ENCODE measurements at places on chromosomes 6 and 20. TPM values are rescaled to one million over a fixed set of nuclear protein-coding genes. Genes with fewer than 3 reads are reported as not detected.

DNA sequence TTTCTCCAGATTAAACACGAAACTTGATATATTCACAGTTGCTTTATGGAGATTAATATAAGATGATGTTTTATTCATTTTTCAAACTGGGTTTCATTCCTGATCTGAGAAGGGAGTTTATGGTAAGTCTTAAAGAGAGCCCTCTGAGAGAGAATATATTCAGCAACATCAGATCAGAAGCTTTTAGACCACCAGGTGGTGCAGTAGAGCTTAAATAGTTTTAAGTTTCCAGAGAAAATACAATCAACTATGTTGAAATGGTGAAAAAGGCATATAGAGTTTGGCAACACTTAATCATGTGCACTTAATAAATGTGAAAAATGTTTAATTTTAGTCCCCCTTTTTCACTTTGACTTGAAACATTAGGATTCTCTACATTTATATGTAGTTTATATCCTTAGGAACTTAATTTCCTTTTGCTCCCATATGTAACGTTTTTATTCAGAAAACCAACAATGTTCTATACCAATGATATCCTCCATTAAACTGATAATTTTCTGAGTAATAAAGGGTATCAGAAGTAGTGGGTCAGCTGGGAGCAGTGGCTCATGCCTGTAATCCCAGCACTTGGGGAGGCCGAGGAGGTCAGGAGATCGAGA is 86.4 kb upstream of the CLDN20 start:
- DNase-seq: no peak

Gene FOXS1
- 2.5 TPM for total RNA-seq

Gene HECA
- total RNA-seq: 27.5 TPM

Gene LSM2
- total RNA-seq: 58.2 TPM

GRCh38 chr20:32888636-32889035 is 29.9 kb downstream of the EFCAB8 start:
- DNase-seq: no peak

Gene CASS4
- total RNA-seq: 0.67 TPM

GRCh38 chr6:119501798-119502483 is 152.4 kb upstream of the MAN1A1 start:
- no peak for DNase-seq

Data from mesothelial cell of epicardium (in vitro differentiated cells).